ENCODE measurements at places on chromosomes 5 and 9.

GRCh38 chr5:35861718-35862117 lies 5.0 kb downstream of the IL7R start:
- DNase-seq, result no peak

DNA sequence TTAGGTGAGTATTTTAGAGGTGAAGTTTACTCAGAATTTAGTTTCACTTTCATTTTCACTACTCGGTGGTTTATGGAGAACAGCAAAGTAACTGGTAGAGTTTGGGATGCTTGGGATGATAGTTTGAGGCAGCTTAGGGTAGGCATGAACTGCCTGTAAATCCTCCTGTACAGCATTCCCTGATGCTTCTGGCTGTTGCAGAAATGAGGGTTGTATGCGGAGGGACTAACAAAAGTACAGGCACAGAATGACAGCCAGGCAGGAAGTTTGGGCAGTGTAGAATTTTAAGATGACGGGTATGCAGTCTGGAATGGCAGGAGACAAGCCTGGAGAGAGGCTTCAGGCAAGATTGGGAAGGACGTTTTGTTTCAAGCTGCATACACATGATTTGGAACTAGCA lies 48.0 kb upstream of the FAM120AOS start:
- DNase-seq, result no peak

DNA sequence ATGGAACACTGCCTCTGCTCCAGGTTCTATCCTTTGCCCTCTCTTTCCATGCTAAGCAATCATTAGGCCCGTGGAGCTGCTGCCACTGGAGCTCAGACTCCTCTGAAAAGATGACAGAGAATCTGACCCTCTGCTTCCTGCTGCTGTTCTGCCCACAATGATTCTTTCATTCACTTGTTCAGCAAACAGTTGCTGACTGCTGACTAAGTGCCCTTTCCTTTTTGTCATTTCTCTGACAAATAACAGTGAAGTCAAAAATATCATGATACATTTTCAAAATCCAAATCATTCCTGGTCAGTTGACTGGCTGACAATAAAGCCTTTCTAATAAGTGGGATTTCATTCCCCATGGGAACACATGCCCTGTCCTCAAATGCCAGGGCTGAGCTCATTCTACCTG lies 110.1 kb downstream of the SIL1 start:
- no peak for DNase-seq

DNA sequence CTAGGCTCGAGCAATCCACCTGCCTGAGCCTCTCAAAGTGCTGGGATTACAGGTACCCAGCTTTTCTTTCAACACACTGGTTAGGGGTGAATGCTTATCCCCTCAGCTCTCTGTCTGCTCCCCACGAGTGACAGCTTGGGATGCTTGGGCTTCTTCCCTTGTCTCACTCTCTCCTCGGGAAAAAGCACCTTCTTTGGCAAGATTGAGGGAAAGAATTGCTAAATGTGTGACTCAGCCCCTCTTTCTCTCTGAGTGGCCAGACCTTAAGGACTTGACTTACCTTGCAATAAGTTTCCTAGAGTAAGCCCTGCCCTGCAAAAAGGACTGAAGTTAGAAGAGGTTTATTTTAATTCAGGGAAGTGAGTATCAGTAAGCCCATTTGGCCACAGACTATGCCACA lies 68.1 kb upstream of the ERBIN start:
- DNase-seq, result no peak

- peak; percentile 99 for DNase-seq
Measured at GRCh38 chr9:115944166-115944948, 209.2 kb upstream of the PAPPA start.
